ENCODE measurements at places on chromosomes 16 and 17.
A peak's percentile ranks its signal among the peaks of the same experiment; 100 is the strongest.

DNA sequence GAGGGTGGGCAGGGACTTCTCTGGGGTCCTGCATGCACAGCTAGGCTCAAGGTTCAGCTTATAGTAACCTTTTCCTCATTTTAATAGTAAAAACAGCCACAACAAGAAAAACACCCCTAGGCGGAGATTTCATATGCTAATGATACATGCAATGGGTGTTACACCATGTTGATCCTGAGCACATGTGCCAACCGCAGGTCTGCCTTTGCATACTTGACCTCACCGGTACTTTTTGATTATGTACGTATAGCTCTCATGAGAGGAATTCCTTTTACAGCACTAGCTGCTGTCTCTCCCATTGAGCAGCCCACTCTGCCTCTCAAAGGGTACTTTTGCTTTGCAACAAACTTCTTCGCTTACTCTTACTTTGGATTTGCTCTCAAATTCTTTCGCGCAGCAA, 1.9 kb downstream of the KRTAP4-8 start:
- no peak for DNase-seq

GRCh38 chr16:53159781-53160436, 105.1 kb downstream of the CHD9 start:
- DNase-seq: no peak

DNA sequence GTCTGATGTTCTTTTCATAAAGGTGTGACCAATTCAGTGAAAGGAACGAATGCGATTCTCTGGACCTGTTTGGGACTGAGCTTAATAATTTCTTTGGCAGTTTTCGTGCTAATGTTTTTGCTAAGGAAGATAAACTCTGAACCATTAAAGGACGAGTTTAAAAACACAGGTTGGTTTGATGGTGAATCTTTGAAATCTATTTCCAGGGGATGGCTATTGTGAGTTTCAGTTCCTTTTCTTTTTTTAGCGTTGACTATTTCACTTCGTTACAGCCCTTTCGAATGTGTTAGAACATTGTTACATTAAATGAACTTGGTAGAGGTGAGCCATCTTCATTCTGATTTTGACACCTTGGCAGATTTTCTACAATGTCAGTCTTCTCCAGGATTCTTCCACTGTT, 1.2 kb downstream of the TNFRSF17 start:
- no peak for DNase-seq

DNA sequence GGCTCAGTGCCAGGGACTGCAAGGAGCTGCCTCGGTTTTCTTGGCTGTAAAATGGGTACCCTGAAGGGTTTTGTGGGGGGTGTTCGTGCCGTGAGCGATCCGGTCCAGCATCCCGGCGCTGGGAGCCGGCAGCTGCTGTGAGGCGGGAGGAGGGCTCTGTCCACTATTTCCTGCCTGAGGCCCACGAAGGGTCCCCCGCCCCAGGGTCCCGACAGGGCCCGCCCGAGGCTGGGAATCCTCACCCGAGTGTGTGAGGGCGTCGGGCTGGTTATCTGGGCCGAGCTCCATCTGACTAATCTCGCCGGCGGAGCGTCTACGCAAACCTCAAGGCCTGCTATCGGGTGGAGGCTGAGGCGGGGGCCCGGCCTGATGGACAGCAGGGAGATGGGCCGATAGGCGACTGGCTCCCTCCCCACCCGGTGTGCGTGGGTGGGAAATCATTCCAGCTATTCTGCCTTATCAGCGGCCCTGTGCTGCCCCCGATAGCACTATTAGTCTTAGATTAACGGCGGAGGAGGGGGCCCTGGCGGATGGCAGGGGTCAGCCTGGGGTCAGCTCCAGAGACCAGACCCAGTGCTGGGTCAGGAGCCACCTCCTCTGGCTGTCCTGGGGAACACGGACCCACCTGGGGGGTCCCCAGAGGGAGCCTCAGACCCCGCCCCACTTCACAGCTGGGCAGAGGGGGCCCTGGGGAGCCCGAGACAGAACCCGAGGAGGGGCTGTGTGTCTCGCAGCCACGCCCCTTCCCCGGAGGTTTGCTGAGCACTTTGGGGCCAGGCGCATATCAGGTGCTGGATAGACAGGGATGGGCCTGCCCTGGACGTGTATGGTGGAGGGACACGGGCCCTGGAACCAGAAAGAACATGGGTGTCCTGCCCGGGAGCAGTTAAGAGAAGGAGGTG, 44.7 kb downstream of the ZFPM1 start:
- no peak for DNase-seq

GRCh38 chr16:52629296-52629695, 82.4 kb upstream of the TOX3 start:
- DNase-seq: no peak

- no peak for DNase-seq
Observed at GRCh38 chr16:27911486-27911885, 152.0 kb downstream of the GSG1L start.

DNA sequence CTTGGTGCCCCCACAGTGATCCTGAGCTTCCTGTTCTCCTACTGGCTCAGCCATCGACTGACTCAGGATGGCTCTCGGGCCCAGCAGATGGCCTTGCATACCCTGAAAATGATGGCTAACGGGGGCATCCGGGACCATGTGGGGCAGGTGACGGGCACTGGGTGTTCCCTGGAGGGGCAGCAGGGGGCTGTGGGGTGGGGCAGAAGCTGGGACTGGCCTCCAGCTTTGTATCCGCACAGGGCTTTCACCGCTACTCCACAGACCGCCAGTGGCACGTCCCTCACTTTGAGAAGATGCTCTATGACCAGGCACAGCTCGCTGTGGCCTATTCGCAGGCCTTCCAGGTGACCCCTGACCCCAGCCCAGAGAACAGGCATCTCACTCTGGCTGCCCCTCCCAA, 3.0 kb downstream of the SPATA20 start:
- DNase-seq: no peak

- DNase-seq: no peak
Observed at GRCh38 chr17:5410594-5411272, 8.7 kb downstream of the NUP88 start.

GRCh38 chr16:725463-726187, 618 bp downstream of the CCDC78 start:
- no peak for DNase-seq

GRCh38 chr17:72732893-72733618, 359.4 kb downstream of the SLC39A11 start:
- no peak for DNase-seq

- DNase-seq: no peak
Observed at GRCh38 chr17:4587195-4587594, 2.9 kb downstream of the SMTNL2 start.

DNA sequence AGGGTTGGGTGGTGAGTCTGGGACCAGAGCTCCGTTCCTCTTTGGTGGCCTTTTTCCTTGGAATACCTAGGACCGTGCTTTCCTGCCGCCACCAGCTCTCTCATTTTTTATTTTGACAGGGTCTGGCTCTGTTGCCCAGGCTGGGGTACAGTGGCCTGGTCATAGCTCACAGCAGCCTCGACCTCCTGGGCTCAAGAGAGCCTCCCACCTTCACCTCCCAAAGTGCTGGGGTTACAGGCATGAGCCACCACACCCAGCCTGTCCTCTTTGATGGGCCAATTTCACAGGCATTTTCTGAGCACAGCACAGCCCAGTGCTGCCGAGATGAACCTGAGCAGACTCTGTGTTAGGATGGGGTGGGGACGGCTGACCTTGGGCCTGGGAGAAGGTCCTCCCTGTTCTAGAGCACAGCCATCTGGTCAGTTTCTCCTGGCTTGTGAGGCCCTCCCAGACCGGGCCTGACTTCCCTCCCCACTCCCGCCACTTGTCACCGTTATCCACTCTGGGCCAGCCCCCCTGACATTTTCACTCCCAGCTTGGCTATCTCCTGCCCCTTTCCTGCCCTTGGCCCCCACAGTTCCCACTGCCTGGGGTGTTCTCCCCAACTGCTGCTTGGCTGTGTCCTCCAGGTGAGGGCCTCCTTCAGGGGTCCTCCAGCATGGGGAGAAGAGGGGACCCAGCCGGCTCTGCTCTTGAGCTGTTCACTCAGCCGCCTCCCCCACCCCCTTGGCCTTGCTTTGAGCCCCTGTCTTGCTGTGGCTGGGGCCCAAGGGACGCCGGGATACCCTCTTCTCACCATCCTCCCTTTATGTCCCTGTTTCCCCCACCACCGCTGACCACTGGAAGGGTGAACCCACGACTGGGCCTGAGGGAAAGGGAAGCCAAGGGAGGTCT, 5.0 kb downstream of the ADCY7 start:
- DNase-seq: no peak

DNA sequence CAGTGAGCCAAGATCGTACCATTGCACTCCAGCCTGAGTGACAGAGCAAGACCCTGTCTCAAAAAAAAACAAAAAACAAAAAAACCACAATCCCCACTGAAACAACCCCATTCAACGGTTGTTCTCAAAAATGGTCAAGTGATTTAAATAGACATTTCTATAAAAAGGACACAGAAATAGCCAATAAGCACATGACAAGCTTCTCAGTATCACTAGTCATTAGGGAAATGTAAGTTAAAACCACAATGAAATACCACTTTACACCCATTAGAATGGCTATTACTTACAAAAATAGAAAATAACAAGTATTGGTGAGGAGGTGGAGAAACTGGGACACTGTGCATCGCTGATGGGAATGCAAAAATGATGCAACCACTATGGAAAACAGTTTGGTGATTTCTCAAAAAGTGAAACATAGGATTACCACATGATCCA, 26.6 kb upstream of the MYLK3 start:
- no peak for DNase-seq

- DNase-seq: no peak
Observed at GRCh38 chr16:69535123-69536050, 30.4 kb upstream of the NFAT5 start.

GRCh38 chr16:4404247-4404966, 12.0 kb downstream of the CORO7 start:
- no peak for DNase-seq

- DNase-seq: no peak
Observed at GRCh38 chr16:27489906-27490305, 59.8 kb downstream of the GTF3C1 start.

- DNase-seq: no peak
Observed at GRCh38 chr16:27690608-27691007, 140.7 kb downstream of the KATNIP start.

- DNase-seq: peak; percentile 38
Observed at GRCh38 chr17:44774271-44775135, 15.7 kb downstream of the ADAM11 start.

DNA sequence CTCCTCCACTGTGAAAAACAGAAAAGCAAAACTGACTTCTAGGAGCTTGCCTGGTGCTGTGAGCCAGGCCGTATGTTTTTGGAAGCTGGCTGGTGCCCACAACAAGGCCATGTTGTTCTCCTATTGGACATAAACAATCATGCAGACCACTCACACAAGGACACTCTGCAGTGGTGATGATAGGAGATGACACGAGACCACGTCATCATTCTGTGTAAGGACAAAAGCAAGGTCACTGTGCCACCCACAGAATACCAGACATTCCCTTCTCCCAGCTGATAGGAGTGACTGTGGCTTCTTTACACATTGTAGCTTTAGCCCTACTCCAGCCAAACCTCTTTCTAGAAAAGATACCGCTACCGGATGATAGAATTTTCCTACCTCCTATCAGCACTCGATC, 47.7 kb upstream of the LCMT1 start:
- no peak for DNase-seq

- peak; percentile 22 for DNase-seq
Observed at GRCh38 chr16:53755026-53755910, 51.3 kb downstream of the FTO start.

- DNase-seq: no peak
Observed at GRCh38 chr16:88588754-88589153, 18.6 kb downstream of the ZC3H18 start.

DNA sequence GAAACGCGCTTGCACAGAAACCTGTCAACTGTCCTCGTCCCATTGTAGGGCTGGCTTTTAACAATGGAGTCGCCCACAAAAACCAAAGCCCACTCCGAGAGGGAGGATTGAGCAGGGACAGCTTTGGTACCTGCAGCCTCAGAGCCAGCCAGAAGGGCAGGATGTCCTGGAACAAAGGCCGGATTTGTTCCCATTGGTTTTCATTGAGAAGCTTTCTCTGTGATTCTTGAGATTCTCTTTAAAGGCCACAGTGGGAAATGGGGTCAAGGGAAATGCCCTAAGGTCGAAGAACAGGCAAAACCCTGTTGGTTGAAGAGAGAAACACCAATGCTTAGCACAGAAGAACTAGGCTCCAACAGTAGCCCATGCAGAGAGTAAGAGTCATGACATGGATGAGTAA, 65.4 kb downstream of the C16orf78 start:
- no peak for DNase-seq

DNA sequence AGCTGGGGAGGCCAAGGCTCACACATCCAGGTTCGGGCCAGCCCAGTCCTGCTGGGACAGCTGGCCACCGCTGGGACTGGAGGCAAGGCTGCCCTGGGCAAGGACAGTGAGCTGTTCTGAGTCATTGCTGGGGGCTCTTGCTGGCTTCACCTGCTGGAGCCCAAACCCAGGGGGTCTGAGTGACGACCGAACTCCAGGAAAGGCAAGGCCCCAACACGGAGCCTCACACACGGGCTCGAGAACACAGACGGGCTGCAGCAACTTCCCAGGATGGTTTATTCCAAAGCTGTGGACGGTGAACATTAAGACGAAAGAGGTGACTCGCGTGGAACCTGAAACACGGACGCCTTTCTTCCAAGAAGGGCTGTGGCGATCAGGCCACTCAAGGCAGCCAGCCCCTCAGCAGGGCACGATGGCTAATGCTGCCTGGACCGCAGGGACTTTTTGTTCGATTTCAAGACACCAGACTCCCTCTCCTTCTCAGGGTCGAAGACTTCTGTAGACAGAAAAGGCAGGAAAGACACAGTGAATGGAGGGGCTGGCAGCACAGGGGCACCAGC, 21.5 kb downstream of the KDM8 start:
- DNase-seq: no peak

DNA sequence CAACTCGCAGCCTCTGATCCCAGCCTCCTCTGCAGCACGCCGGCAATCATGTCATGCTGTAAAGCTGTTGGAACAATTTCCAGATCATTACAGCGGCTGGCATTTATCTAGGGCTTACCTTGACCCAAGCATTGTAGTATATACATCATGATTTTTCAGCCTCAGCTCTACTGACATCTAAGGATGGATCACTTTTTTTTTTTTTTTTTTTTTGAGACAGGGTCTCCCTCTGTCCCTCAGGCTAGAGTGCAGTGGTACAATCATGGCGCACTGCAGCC, 103.3 kb downstream of the CMIP start:
- DNase-seq: no peak

- no peak for DNase-seq
Observed at GRCh38 chr16:887846-888245, 82.9 kb downstream of the LMF1 start.

DNA sequence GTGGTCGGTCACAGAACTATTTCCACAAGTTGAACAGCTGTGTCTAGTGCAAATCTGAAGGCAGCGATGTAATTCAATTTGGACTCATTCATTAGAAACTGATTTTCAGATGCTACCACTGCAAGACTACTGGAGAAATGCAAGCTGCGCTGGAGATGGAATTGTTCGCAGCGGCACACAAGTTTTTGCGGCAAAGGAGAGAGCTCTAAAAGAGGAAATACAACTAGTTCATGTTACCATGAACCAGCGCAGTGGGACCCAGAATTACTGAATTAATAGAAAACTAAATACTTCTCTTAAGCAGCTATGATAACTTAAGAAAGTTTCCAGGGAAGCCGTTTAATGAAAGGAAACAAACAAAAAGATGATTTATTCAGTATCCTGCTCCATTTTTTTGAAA, 1.9 kb downstream of the CREBBP start:
- DNase-seq: no peak
